ENCODE measurements at places on chromosomes 7 and 10.

GRCh38 chr10:52532650-52533290, 218.7 kb downstream of the DKK1 start:
- DNase-seq, result no peak

GRCh38 chr7:147829016-147829415, 761.5 kb upstream of the C7orf33 start:
- DNase-seq, result no peak

GRCh38 chr10:44460416-44460815, 75.5 kb upstream of the CXCL12 start:
- DNase-seq, result no peak

GRCh38 chr7:153290066-153290465, 530.5 kb downstream of the ACTR3B start:
- no peak for DNase-seq

DNA sequence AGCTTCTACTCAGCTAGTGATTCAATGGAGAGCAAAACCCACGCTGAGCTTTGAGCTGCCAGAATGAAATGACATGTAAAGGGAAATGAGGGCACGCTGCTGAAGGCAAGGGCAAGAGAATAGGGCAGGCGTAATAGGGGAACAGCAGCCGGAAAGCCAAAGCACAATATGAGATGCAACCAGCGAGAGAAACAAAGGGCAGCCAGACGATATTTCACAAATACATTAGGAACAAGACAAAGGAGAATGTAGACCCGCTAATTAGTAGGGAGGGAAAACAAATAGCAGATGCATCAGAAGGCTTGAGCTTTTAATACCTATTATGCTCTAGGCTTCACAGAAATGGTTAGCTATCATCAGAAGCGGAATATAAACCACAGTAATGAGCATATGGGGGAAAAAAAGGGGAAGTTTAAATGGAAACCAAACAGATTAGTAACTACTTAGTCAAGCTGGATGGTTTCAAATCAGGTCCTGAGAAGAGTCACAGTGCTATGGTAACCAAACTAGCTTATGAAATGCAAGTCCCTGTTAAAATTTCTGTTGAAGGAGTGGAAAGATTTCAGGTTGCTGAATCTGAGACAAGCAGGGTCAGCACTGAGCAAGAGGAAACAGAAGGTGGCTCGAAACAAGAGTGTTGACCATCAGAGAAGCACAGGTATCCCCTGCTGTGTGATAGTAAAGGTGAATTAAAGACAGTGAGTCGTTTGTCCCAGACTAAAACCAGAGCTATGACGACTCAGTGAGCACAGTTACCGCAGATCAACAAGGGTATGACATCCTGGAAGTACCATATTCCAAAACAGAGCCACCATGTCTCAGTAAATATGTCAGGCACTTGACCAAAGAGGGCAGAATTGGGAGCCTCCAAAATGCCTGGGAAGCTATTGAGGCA, 496.9 kb upstream of the CELF2 start:
- no peak for DNase-seq

GRCh38 chr10:100972115-100972903, 3.0 kb downstream of the SEMA4G start:
- no peak for DNase-seq

DNA sequence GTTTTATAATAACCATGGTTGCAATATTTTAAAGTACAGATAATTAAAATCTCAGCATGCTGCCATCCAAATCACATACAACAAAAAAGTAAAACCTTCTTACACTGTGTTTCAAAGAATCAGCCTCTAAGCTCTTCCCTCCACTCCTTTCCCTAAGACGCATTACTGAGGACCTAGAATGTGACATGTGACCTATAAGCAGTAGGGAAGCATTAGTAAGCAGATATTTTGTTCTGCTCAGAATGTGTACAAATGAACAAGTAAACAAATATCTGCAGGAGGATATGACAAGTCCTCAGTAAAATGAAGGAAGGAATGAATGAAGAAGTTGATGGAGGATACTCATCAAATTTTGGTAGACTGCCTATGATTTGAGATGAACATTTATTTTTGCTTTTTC, 49.1 kb downstream of the RAB11FIP2 start:
- DNase-seq, result no peak

DNA sequence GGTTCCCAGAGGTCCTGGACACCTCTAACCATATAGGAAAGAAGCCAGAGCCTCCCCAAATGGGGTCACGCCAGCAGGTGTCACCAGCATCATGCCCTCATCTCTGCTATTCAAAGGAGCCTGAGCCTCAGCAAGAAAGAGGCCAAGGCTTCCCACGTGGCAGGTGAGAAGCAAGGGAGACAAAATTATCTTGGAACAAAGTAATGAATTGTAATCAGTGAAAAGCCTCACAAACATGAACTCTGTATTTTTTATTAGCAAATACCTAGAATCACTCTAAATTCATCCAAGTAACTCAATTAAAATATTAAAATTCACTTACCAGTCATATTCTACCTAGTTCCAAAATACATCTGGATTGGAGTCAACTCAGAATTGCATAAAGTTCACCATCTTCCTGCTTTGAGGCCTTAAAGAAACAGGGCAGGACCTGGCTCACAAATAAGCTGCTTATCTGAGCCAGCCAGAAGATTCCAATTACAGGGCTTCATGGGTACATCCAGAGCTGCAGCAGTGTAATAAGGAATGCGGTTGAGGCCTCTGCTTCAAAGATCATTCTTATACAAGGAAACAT, 68.7 kb downstream of the SGMS1 start:
- no peak for DNase-seq

GRCh38 chr10:100303724-100304319, 17.3 kb upstream of the BLOC1S2 start:
- DNase-seq, result peak; percentile 28

DNA sequence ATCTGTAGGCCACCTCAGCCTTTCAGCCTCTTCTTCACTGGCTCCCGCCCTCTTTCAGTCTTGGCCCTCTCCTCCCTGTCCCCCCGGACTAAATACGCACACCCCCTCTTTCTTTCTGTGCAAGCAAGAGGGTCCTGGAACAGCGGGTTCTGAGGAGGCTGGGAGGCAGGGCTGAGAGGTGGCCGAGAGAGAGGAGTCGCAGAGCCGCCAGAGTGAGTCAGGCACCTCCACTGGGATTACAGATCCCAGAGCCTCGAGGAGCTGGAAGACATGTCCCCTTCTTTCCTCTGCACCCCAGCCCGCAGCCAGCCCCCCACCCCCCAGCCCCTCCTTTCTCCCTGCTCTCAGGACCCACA, 182 bp downstream of the CCDC136 start:
- DNase-seq, result no peak

DNA sequence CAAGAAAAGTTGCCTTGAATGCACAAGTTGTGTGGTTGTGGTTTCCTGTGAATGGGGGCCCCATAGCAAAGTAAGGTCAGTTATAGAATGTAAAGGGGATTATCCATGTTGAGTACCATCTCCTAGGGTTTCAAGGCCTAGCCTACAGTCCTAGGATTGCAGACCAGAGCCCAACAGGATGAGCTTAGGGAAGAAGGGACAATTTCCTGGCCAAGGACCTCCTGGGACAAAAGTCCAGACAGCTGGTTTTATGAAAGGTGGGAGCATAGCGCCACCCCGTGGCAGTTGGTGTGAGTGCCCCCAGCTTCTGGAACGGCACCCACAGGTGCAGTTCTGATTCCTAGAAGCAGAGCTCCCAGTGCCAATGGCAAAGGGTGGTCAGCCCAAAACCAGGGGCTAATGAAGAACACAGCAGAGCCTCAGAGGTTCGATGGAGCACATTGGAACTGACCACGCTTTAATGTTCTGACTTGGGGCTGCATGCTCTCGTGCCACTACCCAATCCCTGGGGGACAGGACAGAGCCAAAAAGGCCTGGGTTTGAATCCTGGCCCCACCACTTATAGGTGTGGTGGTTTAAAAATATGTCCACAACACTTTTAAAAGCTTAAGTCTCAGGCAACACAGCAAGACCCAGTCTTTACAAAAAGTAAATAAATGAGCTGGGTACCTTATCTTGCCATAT, 25.8 kb upstream of the TMEM120A start:
- peak; percentile 32 for DNase-seq

GRCh38 chr7:147304376-147304775, 1187.8 kb downstream of the CNTNAP2 start:
- no peak for DNase-seq

GRCh38 chr7:95611224-95611623, 14.9 kb upstream of the PDK4 start:
- DNase-seq, result no peak

GRCh38 chr10:85124603-85125051, 796.2 kb downstream of the CCSER2 start:
- DNase-seq, result no peak

GRCh38 chr7:102897856-102898531, 14.8 kb upstream of the LRRC17 start:
- DNase-seq, result no peak

DNA sequence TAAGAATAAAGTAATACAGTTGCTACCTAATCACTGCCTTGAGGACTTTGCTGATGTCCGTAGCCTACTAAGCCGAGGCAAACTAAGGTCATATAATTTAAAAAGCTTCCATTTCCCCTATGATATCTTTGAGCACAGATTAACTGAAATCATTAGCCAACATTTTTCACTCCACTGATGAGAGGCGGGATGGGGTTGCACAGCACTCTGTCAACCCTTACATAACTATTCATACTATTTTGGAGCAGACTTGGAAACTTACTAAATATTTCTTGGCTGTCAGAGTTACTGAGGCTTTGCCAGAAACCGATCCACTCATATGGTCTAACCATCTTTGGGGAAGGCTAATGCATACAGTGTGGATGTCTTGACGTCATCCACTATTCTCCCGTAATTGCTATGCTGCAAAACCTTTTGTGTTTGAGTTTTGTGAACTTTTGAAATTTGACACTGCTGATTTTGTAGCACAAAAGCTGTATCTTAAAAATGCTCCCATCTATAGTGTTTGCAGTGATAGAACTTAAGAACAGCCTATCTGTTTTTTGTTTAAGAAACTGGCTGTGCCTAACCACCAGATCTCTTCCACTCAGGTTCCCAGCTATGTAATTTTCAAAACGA, 248.7 kb downstream of the TSPAN12 start:
- DNase-seq, result no peak

DNA sequence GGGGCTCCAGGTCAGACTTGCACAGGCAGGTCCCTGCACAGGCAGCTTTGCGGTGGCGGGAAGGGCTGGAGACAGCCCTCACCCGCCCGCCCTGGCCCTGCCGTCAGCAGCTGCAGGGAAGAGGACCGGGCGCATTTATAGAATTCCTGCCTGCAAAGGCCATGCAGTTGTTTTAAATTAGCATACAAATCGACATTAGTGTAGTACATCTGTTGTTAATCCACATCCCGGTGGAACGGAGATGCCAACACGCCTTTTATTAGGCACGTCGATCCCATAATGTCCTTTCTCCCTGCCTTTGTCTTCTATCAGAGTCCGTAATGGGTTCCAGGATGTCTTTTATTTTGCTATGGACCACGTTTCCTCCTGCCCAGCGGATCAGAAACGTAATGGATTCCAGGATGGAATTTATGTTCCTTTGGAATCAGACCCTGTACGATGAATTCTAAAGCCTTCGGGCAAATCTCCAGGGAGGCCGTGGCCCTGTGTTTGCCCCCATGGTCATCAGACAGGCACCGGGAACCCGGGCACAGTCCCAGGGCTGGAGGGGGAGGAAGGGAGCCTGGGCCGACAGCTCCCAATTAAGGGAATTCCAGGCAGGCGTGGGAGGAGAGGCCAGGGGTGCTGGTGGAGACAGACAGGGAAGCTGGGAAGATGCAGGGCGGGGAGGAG, 123.9 kb downstream of the COL26A1 start:
- DNase-seq, result no peak

GRCh38 chr7:2041496-2042367, 191.0 kb downstream of the MAD1L1 start:
- DNase-seq, result no peak

GRCh38 chr10:26486990-26487850, 49.1 kb downstream of the APBB1IP start:
- DNase-seq, result no peak
